Naive thymus-derived CD4-positive, alpha-beta T cell (primary cell): ENCODE measurements at places on chromosomes 13 and 19. TPM values are rescaled to one million over a fixed set of nuclear protein-coding genes. Genes with fewer than 3 reads are reported as not detected.

GRCh38 chr19:51690454-51691073 is 2.6 kb upstream of the SPACA6 start:
- peak; percentile 50 for DNase-seq

DNA sequence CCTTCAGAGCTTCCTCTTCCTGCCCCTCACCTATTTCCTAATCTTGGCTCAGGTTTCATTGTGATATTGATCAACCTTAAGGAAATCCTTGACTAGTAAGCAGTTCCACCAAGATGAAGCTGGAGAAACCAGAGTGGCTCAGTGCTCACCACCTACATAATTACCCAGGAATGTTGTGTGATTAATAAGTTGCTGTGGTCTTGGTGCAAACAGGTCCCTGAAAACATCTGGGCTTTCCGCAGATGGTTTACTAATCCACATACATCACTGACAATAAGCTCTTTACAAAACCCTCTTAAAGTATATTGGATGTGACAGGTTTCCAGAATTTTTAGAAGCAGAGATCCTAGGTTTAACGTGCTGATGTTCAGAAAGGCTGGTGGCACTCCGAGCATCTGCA is 8.6 kb upstream of the SERP2 start:
- no peak for DNase-seq

- no peak for DNase-seq
Measured at GRCh38 chr19:6682607-6683128, 12.7 kb upstream of the TNFSF14 start.

DNA sequence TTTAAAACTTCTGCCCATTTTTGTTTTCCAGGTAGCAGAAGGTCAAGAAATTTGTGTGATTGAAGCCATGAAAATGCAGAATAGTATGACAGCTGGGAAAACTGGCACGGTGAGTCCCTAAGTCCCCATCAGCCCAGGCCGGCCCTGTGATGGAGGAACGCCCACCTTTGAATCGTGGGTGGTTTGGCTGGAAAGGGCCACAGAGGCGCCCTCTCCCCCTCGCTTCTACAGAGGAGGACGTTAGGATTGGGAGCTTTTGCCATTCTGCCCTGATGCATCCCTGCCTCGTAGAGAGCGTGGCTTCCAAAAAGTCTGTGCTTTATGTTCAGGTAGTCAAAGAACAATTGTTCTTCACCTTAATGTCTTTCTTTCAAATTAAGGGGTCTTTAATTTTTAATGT is 60.9 kb downstream of the GGACT start:
- DNase-seq = no peak

DNA sequence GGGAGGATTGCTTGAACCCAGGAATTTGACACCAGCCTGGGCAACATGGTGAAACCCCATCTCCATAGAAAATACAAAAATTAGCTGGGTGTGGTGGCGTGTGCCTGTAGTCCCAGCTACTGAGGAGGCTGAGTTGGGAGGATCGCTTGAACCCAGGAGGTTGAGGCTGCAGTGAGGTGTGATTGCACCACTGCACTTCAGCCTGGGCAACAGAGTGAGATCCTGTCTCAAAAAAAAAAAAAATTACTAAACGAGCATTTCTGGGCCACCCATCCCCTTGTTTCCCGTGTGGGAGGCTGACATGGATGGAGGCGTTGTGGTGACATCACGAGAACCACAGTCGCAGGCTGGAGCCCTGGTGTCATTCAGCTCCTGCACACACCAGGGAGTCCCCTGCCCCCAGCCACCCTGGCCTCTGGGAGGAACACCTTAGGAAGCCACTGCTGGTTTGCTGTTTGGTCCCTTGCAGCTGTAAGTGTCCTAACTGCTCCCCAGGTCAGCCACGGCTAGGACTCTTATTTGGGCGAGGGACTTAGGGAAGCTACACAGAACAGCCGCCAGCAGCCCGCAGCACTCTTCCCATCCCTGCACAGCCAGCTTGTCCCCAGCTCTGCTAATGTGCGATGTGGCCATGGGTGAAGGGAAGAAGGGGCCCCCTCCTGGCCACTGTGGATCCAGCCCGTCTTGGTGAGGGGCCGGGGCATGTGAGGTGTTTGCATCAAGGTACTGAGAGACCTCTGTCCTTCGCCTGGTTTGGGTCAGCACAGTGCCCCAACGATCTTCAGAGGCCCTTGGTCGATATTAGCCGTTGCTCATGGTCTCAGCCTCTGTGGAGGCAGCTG is 12.7 kb downstream of the NKPD1 start:
- no peak for DNase-seq

Gene INSL3
- total RNA-seq = 10.3 and 11.1 TPM in 2 replicates
